ENCODE measurements at places on chromosomes 4 and X.

GRCh38 chr4:145860897-145861296, 77.7 kb downstream of the ZNF827 start:
- no peaks in the 10 kb centered on the region for H3K27me3 ChIP-seq
- no peak for DNase-seq
- H3K4me3 ChIP-seq = no peak overlapping the region
- H3K27ac ChIP-seq = no peak overlapping the region
- H3K36me3 ChIP-seq = peaks cover 43% of the 10 kb centered on the region
- peaks cover 3% of the 10 kb centered on the region for H3K4me1 ChIP-seq

- peak; percentile 47 for DNase-seq
- H3K27me3 ChIP-seq = peaks cover 99% of the 10 kb centered on the region
- H3K4me1 ChIP-seq = no peaks in the 10 kb centered on the region
- no peak overlapping the region for H3K4me3 ChIP-seq
- no peak overlapping the region for H3K27ac ChIP-seq
- no peaks in the 10 kb centered on the region for H3K36me3 ChIP-seq
Observed at GRCh38 chr4:13529128-13529919, 15.0 kb downstream of the NKX3-2 start.

DNA sequence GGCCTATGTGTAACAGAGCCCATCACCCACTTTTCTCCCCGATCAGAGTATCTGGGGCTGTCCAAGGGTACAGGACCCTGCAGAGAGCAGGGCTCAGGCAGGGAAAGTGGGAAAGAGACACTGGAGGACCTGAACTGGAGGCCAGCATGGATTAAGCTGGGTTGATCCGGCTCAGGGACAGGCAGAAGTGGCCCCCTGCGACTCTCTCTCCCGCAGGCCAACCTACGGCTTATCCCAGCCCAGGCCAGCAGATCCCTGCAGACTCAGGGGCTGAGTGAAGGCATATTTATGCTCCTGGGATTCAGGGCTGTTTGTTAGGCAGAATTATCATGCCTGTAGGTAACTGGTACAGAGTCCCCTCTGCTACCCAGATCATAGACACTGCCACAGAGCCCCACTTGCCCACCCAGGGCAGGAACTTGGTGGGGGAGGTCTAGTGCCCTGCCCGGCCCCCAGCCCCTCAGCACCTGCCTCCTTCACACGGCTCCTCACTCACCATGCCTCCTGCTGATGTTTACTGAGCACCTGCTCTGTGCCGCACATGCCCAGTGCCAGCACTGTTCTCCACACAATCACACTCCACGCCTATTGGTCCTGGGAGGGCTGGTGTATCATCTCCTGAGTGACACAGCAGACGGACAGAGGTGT, 87.3 kb downstream of the ADRA2C start:
- H3K27ac ChIP-seq = no peak overlapping the region
- no peaks in the 10 kb centered on the region for H3K36me3 ChIP-seq
- H3K27me3 ChIP-seq = no peaks in the 10 kb centered on the region
- H3K4me3 ChIP-seq = no peak overlapping the region
- no peaks in the 10 kb centered on the region for H3K4me1 ChIP-seq

- no peaks in the 10 kb centered on the region for H3K27me3 ChIP-seq
- H3K36me3 ChIP-seq = no peaks in the 10 kb centered on the region
- no peak overlapping the region for H3K4me3 ChIP-seq
- H3K4me1 ChIP-seq = no peaks in the 10 kb centered on the region
- no peak overlapping the region for H3K27ac ChIP-seq
- DNase-seq = no peak
Observed at GRCh38 chr4:184938871-184939270, 79.4 kb upstream of the HELT start.

- DNase-seq = no peak
- no peaks in the 10 kb centered on the region for H3K4me1 ChIP-seq
- H3K27me3 ChIP-seq = no peaks in the 10 kb centered on the region
Observed at GRCh38 chr4:39888541-39888940, 89.2 kb downstream of the PDS5A start.

DNA sequence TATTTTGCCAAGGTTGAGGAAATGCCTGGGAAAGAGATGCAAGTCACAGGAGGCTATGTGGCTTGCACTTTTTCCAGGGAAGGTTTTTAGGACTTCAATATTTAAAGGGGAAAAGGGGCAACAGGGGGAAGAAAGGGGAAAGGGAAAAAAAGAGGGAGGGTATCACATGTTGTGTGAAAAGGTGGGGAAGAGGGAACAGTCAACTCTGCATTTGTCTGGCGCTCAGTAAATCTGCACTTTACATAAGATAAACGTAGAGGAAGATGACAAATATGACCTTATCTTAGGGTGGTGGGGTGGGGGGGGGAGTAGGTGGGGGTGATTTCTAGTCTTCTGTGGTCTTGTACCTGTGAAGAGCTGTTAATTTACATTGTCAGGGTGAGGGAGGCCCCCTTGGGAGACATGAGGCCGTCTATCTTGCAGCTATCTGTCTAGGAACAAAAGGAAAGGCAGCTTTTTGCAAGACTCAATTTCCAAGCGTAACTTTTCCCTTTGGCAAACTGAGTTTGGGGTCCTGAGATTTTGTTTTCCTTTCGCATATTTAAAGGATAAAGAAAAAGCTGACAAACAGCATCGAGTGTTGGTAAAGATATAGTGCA, 71.5 kb upstream of the UCP1 start:
- peaks cover 14% of the 10 kb centered on the region for H3K4me1 ChIP-seq
- H3K27me3 ChIP-seq = no peaks in the 10 kb centered on the region
- no peak overlapping the region for H3K27ac ChIP-seq

- no peak for DNase-seq
- H3K4me1 ChIP-seq = no peaks in the 10 kb centered on the region
- H3K27ac ChIP-seq = no peak overlapping the region
Observed at GRCh38 chrX:20479048-20479447, 212.3 kb upstream of the RPS6KA3 start.

DNA sequence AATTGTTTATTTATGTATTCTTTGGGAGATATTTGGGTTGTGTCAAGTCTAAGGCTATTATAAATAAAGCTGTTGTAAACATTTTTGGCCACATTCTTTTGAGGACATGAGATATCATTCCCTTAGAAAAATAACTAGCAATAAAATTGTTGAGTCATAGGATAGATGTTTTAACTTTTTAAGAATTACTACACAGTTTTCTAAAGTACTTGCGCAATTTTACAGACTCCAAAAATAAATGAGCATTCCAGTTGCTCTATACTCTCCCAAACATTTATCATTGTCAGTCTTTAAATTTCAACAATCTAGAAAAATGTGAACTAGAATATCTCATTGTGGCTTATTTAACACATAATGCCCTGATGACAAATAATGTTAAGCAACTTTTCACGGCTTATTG, 189.1 kb upstream of the ADGRL3 start:
- H3K27me3 ChIP-seq = no peaks in the 10 kb centered on the region
- H3K4me3 ChIP-seq = no peak overlapping the region
- no peak for DNase-seq
- H3K36me3 ChIP-seq = no peaks in the 10 kb centered on the region
- H3K27ac ChIP-seq = no peak overlapping the region

DNA sequence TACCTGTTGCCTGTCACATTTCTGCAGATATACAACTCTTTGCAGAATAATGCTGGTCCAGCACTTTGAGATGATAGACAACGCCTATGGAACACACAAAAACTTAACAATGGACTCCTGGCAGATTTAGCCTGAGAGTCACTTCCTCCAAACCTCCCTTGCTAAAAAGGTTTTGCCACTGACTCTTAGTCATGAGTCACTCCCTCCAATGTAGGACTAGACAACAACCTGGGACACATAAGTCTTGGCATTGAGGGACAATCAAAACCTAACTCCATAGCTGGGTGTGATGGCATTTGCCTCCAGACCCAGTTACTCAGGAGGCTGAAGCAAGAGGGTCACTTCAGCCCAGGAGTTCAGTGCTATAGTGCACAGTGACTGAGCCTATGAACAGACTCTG, 22.0 kb upstream of the EIF4E start:
- no peak overlapping the region for H3K4me3 ChIP-seq
- H3K36me3 ChIP-seq = no peaks in the 10 kb centered on the region
- no peaks in the 10 kb centered on the region for H3K27me3 ChIP-seq

Data from endodermal cell (in vitro differentiated cells).